CD4-positive, alpha-beta T cell treated with Interleukin-6 at 100 ng/mL for 8 hours (primary cell): ENCODE measurements at places on chromosomes 4 and X.

DNA sequence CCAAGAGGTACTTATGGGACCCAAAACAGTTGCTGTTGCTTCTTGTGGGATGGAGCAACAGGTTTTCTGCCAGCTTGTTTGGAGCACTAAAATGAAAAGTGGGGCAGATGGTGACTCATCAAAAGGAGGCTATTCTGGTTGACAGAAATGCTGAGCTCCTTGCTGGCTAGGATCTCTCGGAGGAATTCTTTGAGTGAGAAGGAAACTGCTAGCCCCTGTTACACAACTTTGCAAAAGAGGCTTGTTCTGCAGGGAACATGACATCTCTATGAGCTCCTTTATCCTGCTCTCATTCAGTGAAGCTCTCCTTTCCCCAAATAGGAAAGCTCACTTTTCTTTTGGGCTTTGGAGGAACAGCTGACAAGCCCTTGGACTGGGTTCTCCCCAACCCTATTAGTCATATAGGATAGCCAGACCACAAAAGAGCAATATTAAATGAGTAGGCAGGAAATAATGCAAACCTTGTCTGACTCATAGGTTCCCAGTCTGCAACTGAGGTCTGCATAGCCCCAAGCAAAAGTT, 108.3 kb downstream of the CDS1 start:
- DNase-seq: no peak

DNA sequence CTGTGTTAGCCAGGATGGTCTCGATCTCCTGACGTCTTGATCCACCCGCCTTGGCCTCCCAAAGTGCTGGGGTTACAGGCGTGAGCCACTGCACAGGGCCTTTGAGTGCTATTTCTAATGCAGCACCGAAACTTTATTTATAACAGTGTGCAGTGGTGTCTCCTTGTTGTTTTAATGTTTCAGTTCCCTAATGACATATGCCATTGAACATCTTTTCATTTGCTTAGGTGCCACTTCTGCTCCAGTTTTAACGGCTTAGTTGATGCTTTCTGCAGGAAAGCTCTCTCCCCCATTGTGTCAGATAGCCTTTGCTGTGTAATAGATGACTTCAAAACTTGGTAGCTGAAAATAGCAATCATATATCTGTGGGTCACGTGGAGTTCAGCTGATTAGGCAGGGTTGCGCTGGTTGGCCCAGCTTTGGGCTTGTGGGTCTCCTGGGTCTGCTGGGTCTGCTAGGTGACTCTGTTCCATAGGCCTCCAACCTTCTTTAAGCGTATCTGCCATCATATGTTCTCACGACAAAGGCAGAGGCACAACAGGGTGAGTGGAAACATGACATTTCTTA, 76.4 kb upstream of the SHISA3 start:
- DNase-seq: no peak

- no peak for DNase-seq
Measured at GRCh38 chr4:86924811-86925210, 10.0 kb upstream of the AFF1 start.

DNA sequence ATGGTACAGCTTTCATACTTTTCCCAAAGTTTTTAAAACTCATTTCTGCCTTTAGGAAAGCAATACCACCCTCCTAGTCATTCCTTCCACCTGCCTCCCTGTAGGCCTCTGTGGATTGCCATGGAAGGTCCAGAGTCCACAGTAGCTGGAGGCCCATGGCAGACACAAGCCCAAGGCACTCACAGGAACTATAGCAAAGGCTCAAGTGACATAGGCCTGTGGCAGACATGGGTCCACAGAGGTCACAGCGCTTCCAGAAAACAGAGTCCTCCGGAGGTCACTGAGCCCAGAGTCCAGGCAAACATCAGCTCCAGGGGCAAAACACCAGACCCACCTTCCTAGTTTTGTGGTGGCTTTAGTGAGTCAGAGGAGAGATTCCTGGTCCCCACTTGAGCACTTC, 147.6 kb upstream of the ATP6AP2 start:
- DNase-seq: no peak

- DNase-seq: no peak
Measured at GRCh38 chrX:20947411-20947912, 426.8 kb upstream of the CNKSR2 start.

GRCh38 chr4:75834095-75834771, 68.0 kb downstream of the PPEF2 start:
- DNase-seq: no peak

- DNase-seq: no peak
Measured at GRCh38 chrX:33204889-33205288, 6.5 kb downstream of the DMD start.

GRCh38 chr4:111433441-111433840, 711.8 kb upstream of the FAM241A start:
- DNase-seq: no peak

DNA sequence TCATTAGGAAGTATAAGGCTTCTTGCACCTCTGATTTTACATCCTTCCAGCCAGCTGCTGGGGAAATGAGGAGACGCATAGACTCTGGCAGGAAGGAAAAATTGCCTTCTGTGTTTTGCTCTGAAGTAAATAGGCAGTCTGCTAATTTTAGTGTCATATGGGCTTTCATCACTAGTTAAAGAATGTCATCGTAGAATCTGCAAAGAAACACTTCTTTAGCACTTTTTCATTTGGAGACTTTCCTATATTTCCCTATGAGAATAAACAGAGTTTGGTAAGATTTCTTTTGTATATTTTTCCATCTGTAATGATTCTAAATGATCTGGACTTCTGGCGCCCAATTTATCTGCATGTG, 3.3 kb downstream of the ADGRL3 start:
- no peak for DNase-seq

- no peak for DNase-seq
Measured at GRCh38 chr4:161564230-161564834, 599.5 kb downstream of the FSTL5 start.

DNA sequence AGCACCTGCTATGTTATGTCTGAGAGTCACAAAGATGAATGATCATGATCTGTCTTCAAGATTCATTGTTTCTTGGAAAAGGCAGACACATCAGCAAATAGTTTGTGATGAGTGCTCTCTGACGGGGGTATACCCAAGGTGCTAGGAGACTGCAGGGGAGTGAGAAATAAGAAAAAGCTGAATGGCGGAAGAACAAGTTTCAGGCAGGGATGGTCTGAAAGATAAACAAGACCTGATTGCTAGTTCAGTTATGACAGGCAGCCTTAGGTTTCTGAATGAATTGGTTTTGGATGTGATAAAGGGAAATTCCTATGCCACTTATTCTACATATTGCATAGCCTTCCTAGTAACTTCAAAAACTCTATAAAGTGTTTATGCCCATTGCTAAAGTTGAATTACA, 327.0 kb upstream of the DKK2 start:
- no peak for DNase-seq

DNA sequence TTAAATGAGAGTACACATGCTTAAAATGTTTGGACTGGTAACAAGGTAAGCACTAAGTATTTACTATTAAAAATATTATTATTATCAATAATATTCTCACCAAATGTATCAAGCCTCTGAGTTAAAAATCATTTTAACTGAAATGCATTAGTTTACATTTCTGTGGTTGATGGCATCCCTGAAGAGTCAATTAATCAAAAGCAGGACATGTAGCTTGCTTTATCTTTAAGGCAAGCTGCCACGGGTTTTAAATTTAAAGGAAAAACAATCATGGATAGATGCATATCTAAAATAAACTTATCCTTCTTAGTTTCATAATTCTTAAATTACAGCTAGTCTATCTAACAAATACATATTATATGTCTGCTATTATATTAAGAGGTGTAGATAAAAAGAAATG, 584.8 kb upstream of the INTU start:
- DNase-seq: no peak

GRCh38 chr4:74385386-74385785, 20.4 kb downstream of the EREG start:
- no peak for DNase-seq

GRCh38 chr4:26346203-26346620, 25.4 kb downstream of the RBPJ start:
- no peak for DNase-seq

DNA sequence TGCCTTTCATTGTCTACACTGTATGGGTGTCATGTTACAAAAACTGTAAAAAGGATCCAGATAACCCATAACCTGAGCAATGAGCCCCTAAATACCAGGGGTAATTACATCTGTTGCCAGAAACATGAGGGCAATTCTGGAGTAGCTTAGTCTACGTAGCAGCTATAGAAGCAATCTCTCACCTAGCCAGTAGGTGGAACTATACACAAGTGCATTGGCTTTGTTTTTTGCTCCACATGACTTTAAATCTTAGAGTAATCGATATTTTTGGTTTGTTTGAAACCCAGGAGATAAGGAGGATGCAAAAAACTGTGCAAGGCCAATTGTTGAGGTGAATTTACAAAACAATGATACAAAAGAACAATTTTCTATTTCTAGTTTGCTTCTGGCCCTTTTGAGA, 57.5 kb downstream of the GPR82 start:
- DNase-seq: peak; percentile 38

DNA sequence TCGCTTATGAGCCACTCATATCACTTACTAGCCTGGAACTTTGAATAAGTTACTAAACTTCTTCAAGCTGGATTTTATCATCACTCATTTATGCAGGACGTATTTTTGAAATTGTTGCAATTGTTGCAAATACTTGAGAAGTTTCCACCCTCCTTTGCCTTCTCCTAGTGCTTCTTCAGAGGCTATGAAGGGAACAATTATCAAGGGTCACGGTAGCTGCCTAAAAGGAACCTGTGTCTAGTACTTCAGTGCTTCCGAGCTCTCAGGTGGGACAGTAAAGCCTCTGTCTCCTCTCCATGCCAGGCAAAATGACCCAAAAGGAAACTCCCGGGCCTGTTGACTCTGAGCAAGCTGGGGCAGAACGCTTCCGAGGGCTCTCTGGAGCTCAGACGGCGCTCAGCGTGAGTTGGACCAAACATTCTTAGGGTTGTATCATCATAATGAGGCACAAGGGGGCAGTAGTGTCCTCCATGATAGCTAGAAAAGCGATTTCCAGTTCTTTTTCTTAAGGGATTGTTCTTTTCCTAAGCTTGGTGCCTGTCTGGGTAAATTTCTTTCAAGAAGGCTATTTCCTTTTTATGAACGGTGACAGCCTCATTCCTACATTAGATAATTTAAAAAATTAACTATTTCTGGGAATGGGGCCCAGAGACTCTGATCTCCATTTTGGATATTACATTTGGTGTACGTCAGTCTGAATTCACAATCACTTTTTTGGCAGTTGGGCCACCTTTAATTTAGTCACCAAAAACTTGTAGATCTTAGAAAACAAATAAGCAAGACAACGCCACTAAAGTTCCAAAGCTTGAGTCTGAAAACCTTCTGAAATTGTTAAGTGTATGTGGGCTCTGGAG, 73.1 kb downstream of the PACRGL start:
- no peak for DNase-seq

GRCh38 chr4:53943345-53944085, 120.9 kb downstream of the CHIC2 start:
- DNase-seq: no peak

- no peak for DNase-seq
Measured at GRCh38 chr4:132934911-132935310, 214.2 kb upstream of the PCDH10 start.

DNA sequence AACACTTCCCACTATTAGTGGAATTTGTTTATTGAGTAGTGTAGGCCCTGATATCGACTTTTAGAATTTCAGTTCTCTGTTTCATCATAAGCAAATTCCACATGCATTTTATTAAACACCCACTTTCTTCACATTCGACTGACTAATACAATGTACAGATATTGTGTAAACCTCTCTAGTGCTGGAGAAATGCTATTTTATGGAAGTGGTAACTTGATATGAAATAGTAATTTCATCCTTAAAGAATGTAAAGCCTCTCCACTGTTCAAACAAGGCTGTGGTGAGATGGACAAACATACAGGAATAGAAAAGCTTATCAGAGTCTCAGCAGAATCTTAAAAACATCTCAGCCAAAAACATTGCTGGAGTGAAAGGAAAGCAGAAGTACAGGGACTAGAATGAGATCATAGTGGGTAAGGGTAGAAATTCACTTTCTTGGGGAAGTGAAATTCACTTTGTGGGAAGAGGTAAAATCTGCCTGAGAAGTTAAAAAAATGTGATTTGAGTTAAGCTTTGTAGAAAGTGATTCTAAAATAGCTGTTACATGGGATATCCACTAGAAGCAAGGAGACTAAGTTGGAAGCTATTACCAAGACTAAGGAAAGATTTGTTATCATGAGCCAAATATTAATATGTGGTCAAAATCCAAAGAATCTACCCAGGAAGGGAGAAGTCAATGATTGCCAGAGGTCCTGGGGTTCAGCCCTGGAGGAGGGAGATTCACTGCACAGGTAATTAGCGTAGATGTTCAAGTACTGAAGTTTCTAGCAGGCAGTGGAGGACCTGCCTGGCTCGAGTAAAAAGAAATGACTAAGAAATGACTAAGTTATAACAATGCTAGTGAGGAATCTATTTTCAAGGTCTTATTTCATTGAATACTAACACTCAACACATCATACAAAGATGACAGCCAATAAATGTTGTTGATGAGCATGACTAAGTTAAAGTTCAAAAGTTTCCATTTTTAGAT, 398.3 kb upstream of the FAM47C start:
- DNase-seq: no peak

DNA sequence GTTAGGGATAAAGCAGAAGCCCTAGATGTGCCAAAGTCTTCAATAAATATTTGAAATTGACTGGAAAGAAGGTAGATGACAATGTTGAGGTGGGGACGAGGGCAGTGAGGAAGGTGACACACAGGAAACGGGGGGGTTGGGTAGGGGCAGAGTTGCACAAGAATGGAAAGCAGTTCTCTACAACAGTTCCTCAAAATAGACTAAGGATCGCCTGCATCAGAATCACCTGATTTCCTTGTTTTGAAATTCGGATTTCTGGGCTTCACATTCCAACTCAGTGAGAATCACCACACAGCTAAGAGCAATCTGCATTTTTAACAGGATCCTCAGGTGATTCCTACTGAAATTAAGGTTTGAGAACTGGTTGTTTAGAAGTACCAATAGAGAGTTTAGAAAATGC, 70.6 kb downstream of the ARFIP1 start:
- peak; percentile 5 for DNase-seq

DNA sequence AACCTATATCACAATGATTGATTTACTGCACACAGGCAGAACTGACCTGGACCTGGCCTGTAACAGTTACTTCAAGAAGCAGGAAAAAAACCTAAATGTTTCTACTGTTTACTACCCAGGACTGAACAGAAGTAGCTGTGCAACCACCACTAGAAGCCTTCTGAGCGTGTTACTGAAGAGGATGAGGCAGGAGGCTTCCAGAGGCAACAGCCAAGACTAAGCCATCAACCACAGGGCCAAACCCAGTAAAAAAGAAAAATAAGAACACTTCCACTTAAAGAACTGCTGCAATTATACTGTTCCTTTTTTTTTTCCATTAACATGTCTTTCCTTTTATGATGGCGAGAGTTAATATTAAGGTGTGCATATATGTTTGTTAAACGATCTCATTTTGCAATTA, 29.4 kb upstream of the TTC29 start:
- no peak for DNase-seq

DNA sequence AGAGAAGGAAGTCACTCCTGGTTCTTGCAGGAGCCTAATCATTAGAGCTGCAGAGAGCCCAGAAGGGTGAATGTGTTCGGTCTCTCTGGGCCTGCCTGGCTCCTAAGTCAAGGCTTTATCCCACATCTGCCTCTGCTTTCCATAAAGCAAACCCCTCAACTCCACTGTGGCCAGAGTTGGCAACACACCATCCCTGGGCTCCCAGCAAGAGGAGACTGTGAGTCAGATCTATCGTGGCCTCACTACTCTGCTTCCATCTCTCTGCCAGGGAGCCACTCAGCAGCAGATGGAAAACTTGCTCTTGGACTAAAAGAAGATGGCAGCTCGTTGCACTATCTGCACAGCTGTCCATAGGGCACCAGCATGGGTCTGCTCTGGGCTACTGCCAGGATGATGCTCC, 348.2 kb downstream of the FBXW7 start:
- DNase-seq: no peak

GRCh38 chr4:89312066-89312465, 4.5 kb upstream of the GPRIN3 start:
- no peak for DNase-seq
